ENCODE measurements at places on chromosomes 2 and 18. TPM values are rescaled to one million over a fixed set of nuclear protein-coding genes. Genes with fewer than 3 reads are reported as not detected.
A peak's percentile ranks its signal among the peaks of the same experiment; 100 is the strongest.

- no peak for DNase-seq
Observed at GRCh38 chr2:177530561-177530960, 138.0 kb downstream of the AGPS start.

Gene EHBP1
- total RNA-seq: 63.5 TPM

DNA sequence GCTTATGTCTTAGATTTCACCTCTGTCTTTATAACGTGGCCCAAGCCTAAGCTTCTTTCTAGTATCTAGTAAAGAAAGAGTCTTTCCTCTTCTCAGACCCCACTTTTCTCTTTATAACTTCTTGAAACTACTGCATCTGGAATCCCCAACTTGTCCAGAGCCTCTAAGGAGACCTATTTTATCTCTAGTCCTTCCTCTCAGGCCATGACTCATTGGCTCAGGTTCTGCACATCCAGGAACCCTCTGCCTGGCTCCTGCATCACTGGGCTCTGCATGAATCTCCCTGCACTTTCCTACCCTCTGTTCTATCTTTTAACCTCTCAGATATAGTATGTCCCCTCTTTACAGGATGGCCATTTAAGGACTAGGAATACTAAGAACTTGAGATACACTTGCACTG, 124.7 kb downstream of the DNAH6 start:
- no peak for DNase-seq

Gene AMER3
- total RNA-seq: not detected

Gene SEPTIN10
- 102 TPM for total RNA-seq

GRCh38 chr2:162965191-162965590, 126.6 kb upstream of the KCNH7 start:
- DNase-seq: no peak

Gene TNFAIP6
- 3.0 TPM for total RNA-seq

Gene TSGA10
- 0.86 TPM for total RNA-seq

- peak; percentile 94 for DNase-seq
Observed at GRCh38 chr2:71498261-71498701, 44.9 kb downstream of the DYSF start.

DNA sequence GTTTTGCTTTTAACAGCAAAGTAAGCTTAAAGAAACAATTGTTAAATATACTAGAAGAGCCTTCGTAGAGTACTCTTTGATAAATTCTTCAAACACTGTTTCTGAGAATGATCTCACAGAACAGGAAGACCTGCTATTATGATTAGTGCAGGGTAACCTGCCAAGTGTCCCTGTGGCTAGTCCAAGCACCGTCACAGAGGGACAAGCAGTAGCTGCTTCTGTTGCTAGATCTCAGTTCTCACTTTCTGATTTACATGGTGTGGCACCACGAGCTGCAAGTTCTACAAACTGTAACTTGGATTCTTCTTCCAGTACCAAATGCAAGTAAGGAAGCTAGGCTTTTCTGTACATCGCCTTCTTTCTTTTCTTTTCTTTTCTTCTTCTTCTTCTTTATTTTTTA, 121.5 kb downstream of the PIEZO2 start:
- no peak for DNase-seq

- no peak for DNase-seq
Observed at GRCh38 chr18:5568416-5568815, 24.6 kb upstream of the EPB41L3 start.

- DNase-seq: no peak
Observed at GRCh38 chr18:6022074-6022444, 126.7 kb upstream of the TMEM200C start.

- peak; percentile 3 for DNase-seq
Observed at GRCh38 chr2:196925768-196926561, 542 bp downstream of the PGAP1 start.

DNA sequence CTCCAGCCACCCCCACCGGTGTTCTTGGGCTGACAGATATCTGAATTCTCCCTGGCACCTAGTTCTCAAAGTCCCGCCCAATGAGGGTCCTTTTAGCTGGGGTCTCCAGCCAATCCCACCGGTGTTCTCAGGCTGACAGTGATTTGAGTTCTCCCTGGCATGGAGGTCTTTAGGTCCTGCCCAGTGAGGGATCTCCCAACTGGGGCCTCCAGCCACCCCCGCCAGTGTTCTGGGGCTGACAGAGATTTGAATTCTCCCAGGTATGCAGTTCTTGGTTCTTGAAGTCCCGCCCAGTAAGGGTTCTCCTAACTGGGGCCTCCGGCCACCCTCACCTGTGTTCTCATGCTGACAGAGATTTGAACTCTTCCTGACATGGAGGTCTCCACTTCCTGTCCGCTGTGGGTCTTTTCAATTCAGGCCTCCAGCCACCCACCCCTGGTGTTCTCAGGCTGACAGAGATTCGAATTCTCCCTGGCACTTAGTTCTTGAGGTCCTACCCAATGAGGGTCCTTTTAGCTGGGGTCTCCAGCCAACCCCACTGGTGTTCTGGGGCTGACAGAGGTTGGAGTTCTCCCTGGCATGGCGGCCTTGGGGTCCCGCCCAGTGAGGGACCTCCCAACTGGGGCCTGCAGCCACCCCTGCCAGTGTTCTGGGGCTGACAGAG, 154.6 kb downstream of the ANKRD36 start:
- DNase-seq: no peak

Gene MTA3
- total RNA-seq: 29.9 TPM

- DNase-seq: no peak
Observed at GRCh38 chr2:3703236-3703756, at the start of gene DCDC2C. DCDC2C (plus strand) TSS chr2:3703575; CDS start chr2:3703752, 177 bp downstream.

GRCh38 chr18:70044632-70045031, 97.0 kb upstream of the CD226 start:
- DNase-seq: peak; percentile 98

Gene PROKR1
- not detected for total RNA-seq

DNA sequence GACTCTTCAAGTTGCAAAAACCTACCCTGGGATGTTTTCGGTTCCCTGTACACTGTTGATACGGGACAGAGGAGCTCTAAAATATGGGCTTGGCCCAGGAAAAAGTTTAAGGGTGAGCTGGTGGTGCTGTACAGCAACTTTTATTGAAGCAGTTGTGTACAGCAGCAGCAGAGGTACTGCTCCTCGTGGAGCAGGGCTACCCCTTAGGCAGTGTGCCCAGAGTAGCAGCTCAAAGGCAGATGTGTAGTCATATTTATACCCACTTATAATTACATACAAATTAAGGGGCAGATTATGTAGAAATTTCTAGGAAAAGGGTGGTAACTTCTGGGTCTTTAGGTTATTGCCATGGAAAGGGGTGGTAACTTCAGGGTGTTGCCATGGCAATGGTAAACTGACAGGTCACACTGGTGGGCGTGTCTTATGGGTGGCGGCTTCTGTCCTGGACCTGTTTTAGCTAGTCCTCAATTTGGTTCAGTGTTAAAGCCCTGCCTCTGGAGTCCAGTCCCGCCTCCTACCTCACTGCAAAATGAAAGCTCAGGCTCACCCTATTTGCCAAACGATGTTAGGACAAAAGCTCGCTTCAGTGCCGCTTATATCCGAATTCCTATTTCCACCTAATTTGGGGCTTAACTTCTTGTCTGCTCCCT, 203.2 kb downstream of the ETAA1 start:
- DNase-seq: no peak

DNA sequence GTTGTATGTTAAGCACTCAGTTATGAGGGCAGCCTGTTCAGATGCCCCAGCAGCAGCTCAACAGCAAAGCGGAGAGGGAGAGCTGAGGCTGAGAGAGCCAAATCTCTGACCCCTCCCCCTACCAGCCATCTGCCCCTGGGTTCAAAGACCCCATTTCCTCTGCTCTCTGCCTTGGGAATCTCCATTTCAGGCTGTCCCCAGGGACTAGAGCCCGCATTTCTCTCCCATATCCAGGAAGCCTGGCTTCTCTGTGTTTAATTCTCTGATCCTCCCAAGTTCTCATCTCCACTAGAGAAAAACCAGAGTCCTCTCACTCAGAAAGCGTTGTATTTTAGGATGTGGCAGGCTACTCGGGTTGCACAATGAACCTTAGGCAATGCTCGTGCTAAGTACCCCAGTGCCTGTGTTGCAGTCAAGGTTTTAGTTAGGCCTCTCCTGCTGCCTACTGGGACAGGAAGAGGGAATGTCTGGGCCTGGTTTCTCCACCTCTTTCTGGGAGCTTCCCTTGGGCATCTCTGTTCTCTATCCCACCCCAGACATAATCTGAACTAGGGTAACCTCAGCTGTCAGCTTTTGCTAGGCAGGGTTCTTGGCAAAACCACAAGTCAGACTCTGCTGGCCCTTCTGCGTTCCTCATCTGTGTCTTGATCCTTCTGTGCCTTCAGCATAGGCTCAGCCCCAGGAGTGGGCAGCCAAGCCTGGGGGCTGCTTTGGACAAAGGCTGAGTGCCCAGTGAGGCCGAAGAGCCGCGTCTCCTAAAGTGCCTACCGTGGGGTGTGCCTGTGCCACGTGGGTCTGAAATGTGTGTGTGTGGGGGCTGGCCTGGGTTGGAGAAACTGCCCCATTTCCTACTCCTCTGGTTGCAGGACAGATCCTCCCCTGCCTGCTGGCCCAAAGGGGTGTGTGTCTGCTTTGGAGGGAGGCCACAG, 96.8 kb downstream of the STPG4 start:
- DNase-seq: no peak

DNA sequence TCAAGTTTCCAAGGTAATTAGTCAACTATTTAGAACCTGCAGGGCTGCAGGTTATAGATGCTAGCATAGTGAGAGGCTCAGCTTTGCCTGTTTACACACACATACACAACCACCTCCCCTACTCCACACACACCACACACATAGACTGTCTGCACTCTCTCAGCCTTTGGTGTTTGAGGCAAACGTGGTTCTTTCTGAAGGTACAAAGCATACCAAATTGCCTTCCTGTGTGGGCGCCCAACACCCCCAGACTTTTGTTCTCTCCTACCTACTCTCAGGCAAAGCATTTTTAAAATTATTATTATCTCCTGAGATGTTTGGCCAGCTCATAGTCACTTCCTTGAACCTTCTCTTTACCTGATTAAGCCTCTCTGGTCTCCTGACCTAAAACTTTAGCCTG, 44.9 kb downstream of the MYO3B start:
- DNase-seq: no peak

DNA sequence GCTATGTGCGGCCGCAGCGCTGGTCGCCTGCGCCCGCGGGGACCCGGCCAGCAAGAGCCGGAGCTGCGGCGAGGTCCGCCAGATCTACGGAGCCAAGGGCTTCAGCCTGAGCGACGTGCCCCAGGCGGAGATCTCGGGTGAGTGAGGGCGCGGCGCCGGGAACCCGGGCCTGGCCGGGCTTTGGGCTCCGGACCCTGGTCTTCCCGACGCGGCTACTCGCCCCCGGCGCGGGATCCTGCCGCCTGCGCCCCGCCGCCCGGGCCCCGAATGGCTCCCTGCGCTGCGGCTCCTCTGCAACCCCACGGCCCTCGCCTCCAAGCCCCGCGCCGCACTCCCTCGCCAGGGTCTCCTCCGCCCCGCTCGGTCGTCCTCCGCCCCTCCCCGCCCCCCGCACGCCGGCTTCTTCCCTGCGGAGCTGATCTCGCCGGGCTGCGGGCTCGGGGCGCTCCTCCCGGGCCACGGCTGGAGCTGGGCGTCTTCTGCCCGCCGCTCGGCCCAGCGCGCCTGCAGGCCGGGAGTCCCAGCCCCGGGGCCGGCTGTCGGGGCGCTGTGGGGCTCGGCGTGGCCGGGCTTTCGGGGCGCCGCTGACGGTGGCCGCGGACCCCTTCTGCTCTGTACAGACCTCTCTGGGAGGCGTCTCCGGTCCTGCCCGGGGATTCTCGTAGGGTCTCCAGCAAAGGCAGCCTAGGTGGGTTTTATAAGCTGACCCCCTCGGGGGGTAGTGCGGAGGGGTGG, 652 bp downstream of the GPC1 start:
- no peak for DNase-seq

DNA sequence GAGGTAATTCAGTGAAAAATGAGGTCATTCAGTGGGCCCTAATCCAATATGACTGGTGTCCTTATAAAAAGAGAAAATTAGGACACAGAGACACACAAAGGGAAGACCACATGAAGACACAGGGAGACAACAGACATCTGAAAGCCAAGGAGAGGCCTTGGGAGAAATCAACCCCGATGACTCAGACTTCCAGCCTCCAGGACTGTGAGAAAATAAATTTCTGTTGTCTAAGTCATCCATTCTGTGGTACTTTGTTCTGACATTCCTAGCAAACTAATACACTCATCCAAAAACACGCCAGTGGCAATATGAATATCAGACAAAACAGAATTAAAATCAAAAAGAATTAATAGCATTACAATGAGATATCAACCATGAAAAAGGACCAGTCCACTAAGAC, 303.7 kb downstream of the SS18 start:
- DNase-seq: peak; percentile 85

DNA sequence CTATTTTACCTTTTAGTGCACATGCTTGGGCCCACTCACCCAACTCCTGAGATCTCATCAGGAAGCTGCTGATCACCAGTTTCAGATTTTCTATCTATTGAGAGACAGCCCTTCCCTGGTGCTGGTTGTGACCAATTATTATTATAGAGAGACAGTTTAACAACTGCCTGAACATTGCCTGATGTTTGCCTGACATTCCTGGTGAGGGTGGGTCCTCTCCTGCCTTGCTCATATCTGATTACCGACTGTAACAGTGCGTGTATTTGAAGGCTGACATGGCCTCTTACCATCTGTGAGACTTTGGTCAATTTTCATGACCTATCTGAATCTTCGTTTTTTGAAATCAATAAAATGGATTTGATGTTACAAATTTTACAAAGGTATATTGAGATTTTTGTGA, 39.0 kb downstream of the FAM171B start:
- no peak for DNase-seq

Gene EDAR
- total RNA-seq: not detected

- no peak for DNase-seq
Observed at GRCh38 chr2:43486603-43487002, 109.2 kb downstream of the THADA start.

Gene RFX8
- total RNA-seq: 2.8 TPM

Gene SPHKAP
- 0.84 TPM for total RNA-seq

Gene MTIF2
- 28.7 TPM for total RNA-seq

Measured in HFFc6 (cell line).